Stimulated activated CD8-positive, alpha-beta memory T cell treated with anti-CD3 and anti-CD28 coated beads, Interleukin-7, amount 100 ng/mL, for 48 hours (primary cell): ENCODE measurements at places on chromosomes 12 and 14.

DNA sequence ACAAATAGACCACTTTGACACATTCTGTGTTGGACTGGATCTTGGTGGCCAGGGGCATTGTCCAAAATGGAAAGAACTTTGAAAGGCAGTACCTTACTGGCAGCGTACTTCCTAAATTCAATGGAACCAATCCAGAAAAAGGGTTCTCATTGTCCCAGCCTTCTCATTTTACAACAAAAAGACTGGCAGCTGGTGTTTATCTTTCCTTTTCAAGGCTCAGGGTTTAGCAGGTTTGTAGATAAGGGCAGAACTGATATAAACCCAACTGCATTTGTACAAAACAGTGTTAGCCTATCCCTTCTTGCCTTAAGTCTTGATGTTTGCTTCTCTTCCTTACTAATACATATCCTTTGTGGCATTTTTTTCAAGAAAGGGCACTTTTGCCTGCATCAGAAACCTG, 7.7 kb downstream of the THAP2 start:
- no peak for DNase-seq

DNA sequence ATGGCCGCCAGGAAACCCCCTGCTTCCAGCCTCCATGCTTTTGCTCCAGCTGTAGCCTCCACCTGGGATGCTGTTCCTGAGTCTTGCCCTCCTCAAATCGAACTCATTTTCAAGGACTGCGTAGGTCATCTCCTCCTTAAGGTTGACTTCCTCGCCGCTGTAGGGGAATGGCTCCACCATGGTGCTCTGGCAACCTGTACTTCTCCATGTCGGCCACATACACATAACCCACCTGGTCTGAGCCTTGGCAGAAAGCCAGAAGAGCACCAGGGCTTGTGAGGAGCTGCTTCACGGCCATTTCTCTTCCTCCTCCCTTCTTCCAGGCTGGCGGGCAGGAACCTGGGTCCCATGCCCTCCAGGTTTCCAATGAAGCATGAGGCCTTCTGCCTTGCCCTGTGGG, 36.7 kb upstream of the BEGAIN start:
- DNase-seq = no peak

- DNase-seq = no peak
These were observed 46.3 kb upstream of the KICS2 start for GRCh38 chr12:64268409-64268808.

GRCh38 chr12:68267892-68268396, 14.5 kb upstream of the IL22 start:
- DNase-seq = no peak

GRCh38 chr12:112543751-112544150, 125.0 kb downstream of the PTPN11 start:
- no peak for DNase-seq

- DNase-seq = no peak
These were observed 443.6 kb upstream of the SYT1 start for GRCh38 chr12:78420991-78421390.

DNA sequence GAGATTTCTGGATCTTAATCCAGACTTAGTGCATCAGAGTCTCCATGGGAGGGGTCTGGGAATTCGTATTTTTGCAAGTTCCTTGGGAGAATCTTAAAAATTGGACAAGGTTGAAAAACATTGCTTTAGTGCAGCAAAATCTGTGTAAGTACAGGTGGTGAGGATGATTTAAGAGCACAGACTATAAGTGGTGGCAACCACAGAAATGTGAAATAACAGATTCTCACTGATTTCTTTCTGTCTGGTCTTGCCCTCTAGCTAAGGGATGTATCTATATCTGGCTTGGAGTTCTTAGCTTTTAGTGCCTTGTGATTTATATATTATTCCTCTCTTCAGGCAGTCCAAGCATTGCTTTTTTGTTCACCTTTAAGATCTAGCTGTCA, 116.2 kb downstream of the DIP2B start:
- no peak for DNase-seq

DNA sequence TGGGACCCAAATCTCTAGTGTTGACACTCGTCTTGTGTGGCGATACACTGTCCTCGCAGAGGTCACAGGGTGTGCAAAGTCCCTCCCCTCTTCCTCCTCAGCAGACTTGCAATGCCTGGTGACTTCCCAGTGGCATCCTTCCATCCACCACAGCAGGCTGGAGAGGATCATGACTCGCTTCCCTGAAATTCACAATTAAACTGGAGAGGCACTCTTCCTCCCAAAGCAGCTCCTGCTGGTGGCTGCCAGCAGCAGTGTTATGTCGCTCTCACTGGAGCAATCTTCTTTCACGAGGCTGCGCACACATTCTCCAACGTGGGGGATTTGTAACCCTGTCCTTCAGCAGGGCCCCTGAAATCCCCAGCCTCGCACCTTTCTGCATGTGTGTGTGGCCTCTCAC, 145.2 kb upstream of the TMCC3 start:
- no peak for DNase-seq

DNA sequence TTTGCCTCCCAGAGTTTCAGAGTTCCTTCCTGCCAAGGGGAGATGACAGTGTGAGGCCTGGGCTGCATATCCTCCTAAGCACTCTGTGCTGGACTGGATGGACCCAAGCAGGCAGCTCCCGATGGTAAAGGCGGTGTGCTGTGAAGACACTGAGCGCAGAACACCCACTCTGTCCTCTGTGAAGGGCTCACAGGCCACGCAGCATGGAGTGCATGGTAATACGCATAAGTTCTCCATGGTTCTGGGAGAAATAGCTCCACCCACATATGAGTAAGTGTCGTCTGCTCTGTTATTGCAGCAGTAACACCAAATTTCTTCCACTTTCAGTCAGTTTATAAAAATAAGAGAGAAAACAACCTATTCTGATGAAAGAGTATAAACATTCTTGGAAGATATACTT, 55.8 kb downstream of the TMEM30B start:
- no peak for DNase-seq

DNA sequence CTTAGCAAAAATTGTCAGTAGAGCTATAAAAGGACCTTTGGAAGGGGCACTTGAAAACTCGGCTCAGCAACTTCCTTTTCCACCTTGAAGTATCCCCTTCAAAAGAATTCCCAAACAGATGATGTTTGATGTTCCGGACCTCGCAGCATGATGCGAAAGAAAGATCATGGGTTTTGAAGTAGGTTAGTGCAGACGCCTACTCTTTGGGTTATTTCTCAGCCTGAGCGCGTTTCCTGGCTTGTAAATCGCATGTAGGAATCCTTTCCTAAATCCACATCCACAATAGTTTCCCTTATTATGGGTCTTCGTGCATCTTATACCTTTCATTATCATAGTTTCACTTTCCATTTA, 584 bp upstream of the NEDD1 start:
- no peak for DNase-seq

GRCh38 chr14:63717702-63718101, 10.2 kb downstream of the SGPP1 start:
- DNase-seq = no peak

GRCh38 chr12:125194163-125194773, 129.0 kb downstream of the AACS start:
- DNase-seq = no peak

GRCh38 chr14:75068294-75069120, 934 bp upstream of the ZC2HC1C start:
- no peak for DNase-seq
